ENCODE measurements at places on chromosomes 5 and 9. TPM values are rescaled to one million over a fixed set of nuclear protein-coding genes. Genes with fewer than 3 reads are reported as not detected.

NCS1 gene
- not detected for total RNA-seq

FBXL17 gene
- 22.0 TPM for total RNA-seq

- DNase-seq = no peak
Observed at GRCh38 chr5:96940586-96940985, 4.7 kb downstream of the LNPEP start.

DNA sequence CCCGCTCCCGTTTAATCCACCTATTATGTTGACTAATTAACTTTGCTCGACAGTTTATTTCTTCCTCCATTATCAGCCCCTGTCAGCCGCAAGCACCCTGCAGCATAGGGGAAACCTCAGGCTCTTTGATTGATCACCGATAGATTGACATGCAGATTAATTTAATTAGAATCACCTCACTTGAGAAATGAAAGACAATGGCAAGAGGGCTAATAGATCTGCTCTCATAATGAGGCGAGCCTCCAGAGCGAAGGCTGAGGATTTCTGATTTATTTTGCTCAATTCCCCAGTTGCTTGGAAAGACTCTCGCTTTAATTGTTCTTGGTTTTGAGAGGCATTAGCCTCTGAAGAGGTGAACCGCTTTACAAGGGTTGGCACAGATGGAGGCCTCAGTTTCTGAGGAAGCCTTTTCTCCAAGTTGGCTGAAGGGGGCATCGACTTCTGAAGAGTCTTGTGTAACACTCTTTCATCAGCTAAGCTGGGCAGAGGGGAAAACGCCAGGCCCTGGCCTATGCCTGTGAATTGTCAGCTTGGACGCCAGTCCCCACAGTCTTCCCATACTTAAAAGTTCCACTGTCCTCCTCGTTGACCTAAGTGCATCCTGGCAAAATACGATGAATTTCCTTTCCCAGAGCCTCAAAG lies 275.4 kb downstream of the EBF1 start:
- DNase-seq = no peak

- DNase-seq = no peak
Observed at GRCh38 chr9:89588271-89588879, 16.4 kb upstream of the GADD45G start.

DNA sequence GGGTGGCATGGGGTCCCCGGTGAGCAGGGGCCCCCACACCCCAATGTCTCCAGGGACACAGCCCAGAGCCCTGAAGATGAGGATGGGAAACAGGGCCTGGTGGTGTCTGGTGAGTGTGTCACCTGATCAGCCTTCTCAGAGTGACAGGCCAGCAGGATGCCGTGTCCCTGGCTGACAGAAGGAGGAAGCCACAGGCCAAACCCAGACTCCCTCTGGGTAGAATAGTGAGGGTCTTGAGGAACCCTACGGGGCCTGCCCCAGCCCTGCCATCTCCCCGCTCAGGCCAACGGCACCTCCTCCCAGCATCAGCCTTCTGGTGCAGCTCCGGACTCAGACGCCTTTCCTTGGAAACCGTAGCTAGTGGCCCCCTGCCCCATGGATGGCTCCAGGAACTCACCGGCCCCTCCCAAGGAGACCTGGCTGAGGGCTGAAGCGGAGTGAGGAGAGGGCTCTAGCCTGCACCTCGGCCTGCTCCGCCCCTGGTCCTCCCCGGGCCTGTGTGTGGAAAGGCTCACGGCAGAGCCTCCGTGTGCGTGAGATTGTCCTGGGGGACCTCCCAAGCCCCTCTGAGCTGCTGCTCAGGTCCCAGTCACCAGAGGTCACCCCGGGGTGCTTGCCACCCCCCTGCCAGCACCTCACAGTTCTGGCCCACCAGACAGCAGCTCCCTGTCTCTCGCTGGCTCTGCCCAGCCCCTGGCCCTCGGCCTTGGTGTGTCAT lies 6.0 kb downstream of the RALGDS start:
- DNase-seq = no peak

Data from naive thymus-derived CD4-positive, alpha-beta T cell (primary cell).